ENCODE measurements at places on chromosomes 1 and 21. TPM values are rescaled to one million over a fixed set of nuclear protein-coding genes. Genes with fewer than 3 reads are reported as not detected.

Gene AMIGO1
- 3.8 TPM for total RNA-seq

DNA sequence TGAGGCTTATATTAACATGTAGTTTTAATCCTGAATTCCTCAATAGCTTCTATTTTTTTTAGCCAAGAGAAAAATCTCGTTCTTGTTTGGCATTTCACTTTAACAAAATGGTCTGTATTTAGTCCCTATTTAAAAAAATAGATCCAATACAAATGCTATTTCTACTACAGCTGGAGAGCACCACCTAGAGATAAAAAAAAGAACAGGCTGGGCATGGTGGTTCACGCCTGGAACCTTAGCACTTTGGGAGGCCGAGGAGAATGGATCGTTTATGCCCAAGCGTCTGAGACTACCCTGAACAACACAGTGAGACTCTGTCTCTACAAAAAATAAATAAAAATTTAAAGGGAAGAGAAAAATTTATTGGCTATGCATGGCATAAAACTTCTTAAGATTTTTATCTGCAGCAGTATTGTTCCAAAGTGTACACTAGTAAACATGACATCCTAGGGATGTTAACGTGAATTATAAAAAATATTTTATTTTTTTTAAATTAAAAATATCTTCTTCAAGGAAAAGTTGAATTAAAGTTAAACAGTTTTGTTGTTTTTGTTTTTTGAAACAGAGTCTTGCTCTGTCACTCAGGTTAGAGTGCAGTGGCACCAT, 4.4 kb downstream of the ST7L start:
- no peaks in the 10 kb centered on the region for H3K4me1 ChIP-seq
- no peak for DNase-seq
- H3K27me3 ChIP-seq = no peaks in the 10 kb centered on the region
- H3K36me3 ChIP-seq = peaks cover 26% of the 10 kb centered on the region
- H3K27ac ChIP-seq = no peak overlapping the region
- no peak overlapping the region for H3K4me3 ChIP-seq

DNA sequence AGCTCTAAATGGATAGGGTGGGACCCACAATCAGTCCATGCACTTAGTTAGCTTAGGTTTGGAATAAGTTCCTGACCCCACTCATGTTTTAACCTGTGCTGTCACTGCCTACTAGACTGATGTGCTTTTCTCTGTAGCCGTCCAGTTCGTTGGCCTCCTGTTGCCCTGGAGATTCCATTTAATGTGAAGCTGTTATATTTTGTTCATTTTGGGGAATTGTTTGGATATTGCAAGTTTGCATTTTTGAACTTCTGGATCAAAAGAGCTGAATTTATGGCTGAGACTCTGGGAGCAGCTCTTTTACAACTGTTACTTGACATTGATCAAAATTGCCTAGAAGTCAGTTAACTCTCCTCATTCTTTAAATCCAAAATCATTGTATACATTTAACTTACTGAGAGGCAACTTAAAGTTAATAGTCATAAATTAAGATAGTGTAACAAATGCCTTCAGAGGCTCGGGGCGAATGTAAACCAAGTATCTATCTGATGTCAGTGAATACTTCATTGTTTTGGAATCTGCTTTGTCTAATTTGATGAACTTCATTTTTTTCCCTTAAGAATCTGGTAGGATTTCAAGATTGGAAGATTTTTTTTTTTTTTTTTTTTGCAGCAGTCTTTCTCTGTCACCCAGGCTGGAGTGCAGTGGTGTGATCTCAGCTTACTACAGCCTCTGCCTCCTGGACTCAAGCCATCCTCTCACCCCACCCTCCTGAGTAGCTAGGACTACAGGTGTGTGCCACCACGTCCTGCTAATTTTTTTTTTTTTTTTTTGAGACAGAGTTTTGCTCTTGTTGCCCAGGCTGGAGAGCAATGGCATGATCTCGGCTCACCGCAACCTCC, 38.1 kb downstream of the MIGA1 start:
- no peak for DNase-seq
- peaks cover 24% of the 10 kb centered on the region for H3K36me3 ChIP-seq
- no peak overlapping the region for H3K4me3 ChIP-seq
- H3K4me1 ChIP-seq = no peaks in the 10 kb centered on the region
- no peaks in the 10 kb centered on the region for H3K27me3 ChIP-seq

GRCh38 chr1:86259390-86259789, 102.8 kb upstream of the COL24A1 start:
- H3K36me3 ChIP-seq = no peaks in the 10 kb centered on the region
- DNase-seq = no peak
- no peak overlapping the region for H3K4me3 ChIP-seq

Gene SHE
- 5.6 TPM for total RNA-seq

Gene EPHA10
- total RNA-seq = 0.16 TPM

Gene ASPM
- total RNA-seq = 4.3 TPM

DNA sequence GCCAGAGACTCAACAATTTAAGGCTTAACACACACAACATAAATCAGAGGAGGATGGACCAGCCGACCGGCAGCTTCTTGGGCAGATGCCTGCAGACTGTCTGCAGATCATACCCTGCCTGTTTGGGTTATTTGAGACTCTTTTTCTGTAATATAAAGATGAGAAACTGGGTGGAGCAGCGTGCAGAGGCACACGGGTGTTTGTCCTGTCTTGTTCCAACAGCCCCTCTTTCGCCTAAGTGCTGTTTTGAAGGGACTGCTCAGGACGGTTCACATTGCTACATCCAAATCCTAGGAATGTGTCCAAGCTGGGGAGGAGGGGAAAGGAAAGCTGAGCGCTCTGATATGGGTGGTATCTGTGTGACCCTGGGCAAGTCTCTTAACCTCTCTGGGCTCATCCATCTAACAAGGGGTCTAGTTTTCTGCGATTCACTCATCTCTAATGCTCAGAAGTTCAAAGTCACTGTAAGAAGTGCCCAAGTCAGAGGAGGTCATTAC, 149.9 kb downstream of the CLIC6 start:
- H3K4me1 ChIP-seq = no peaks in the 10 kb centered on the region
- DNase-seq = no peak
- H3K27me3 ChIP-seq = no peaks in the 10 kb centered on the region
- no peak overlapping the region for H3K4me3 ChIP-seq
- no peak overlapping the region for H3K27ac ChIP-seq

DNA sequence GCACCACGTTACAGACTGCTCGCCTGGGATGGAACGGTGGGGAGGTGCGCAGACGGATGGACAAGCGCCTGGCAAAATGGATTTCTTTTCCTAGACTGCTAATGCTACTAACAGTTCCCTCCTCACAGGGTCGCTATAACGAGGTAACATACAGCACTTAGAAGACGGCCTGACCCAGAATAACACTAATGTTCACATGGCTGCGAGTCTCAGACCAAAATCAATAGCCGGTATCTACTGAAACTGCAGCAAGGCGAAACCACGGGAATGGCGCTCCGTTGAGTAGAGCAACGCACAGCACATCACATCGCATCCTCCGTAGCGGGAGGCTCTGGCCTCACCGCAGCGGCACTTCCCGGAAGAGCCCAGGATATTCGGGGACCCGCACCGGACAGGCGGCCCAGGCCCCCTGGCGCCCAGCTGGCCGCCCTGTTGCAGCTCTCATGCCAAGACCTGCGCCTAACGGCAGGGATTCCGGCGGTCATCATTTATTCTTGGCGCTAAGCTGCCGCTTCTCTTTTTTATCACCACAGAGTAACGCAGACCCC, 46.6 kb downstream of the VPS26C start:
- H3K4me1 ChIP-seq = no peaks in the 10 kb centered on the region
- H3K36me3 ChIP-seq = peaks cover 16% of the 10 kb centered on the region
- peak overlapping the region; percentile 60 for H3K4me3 ChIP-seq
- peak overlapping the region; percentile 38 for H3K27ac ChIP-seq
- H3K27me3 ChIP-seq = no peaks in the 10 kb centered on the region

DNA sequence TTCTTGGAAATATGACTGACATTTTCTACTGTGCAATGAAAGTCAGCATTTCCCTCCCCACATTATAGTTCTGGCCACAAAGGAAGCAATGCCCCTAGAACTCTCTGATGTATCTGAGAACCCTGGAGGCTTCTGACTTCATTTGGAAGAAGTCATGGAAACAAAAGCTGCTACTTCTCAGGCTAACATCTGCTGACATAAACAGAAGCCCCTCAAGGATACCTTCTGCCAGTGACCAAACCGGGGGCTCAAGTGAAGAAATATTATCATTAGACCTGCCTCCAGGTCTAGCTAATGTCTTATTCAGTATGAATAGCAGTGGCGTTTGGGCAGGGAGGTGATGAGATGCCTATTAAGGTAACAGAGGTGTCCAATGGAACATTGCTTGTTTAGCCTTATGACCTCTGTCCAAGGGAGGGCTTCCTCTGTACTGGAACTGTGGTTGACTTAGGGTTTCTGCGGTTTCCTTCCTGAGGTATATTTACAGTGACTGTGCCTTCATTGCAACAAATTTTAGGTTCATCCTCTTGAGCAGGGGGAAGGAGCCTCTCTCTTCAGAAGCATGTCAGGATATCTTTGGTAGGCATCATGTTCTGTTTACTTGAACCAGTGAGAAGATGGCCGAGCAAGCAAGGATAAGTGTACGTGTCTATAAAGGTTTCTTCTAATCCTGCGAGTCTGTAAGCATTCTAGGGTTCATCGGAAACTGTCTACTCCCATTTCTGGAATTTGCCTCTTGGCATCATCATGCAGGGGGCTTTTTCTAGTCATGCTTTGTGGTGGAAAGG, 161.7 kb downstream of the PBX1 start:
- no peak overlapping the region for H3K27ac ChIP-seq
- DNase-seq = no peak
- no peaks in the 10 kb centered on the region for H3K4me1 ChIP-seq
- no peak overlapping the region for H3K4me3 ChIP-seq
- no peaks in the 10 kb centered on the region for H3K36me3 ChIP-seq
- H3K27me3 ChIP-seq = no peaks in the 10 kb centered on the region

All from right lobe of liver (tissue), 6 donors.